ENCODE measurements at places on chromosomes 12 and 14. TPM values are rescaled to one million over a fixed set of nuclear protein-coding genes. Genes with fewer than 3 reads are reported as not detected.
A peak's percentile ranks its signal among the peaks of the same experiment; 100 is the strongest.

DNA sequence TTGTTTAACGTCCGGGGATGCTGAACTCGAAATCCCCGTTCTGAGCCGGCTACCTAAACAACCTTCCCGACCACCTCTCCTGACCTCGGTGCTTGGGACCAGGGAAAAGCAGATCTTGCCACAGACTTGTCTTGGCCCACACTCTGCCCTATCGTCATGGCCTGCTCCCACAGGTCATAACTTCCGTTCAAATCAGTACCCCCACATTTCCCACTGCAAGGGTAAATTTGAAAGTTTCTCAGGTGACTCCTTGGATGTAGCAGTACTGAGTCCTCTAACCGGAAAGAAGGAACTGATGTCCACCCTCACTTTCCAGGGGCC is 612 bp upstream of the RBM23 start:
- peak overlapping the region; percentile 98 for H3K4me3 ChIP-seq
- peaks cover 4% of the 10 kb centered on the region for H3K36me3 ChIP-seq
- H3K4me1 ChIP-seq = peaks cover 47% of the 10 kb centered on the region
- peak overlapping the region; percentile 100 for H3K27ac ChIP-seq
- DNase-seq = no peak
- H3K27me3 ChIP-seq = no peaks in the 10 kb centered on the region

DNA sequence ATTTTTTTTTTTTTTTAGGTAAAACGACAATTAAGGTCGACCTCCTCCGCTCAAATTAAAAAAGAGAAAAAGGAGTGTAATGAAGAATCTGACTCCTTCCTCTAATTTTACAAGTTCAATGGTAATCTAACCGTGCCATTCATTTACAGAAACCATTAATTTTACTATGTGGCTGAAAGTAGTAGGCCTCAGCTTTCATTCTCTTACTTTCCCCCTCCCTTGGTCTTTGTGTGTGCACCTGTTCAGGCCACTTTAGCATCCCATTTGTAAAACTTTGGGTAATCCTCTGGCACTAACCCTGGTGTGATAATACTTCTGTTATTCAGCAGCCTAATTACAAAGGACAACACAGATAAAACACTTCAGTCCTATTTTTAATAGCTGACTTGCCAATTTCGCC is 128.1 kb downstream of the ASCL1 start:
- no peaks in the 10 kb centered on the region for H3K4me1 ChIP-seq
- H3K36me3 ChIP-seq = no peaks in the 10 kb centered on the region
- no peaks in the 10 kb centered on the region for H3K27me3 ChIP-seq
- no peak overlapping the region for H3K27ac ChIP-seq
- no peak for DNase-seq

- no peaks in the 10 kb centered on the region for H3K27me3 ChIP-seq
- H3K4me3 ChIP-seq = no peak overlapping the region
- DNase-seq = no peak
Observed at GRCh38 chr12:52063082-52063924, 6.5 kb upstream of the ATG101 start.

DNA sequence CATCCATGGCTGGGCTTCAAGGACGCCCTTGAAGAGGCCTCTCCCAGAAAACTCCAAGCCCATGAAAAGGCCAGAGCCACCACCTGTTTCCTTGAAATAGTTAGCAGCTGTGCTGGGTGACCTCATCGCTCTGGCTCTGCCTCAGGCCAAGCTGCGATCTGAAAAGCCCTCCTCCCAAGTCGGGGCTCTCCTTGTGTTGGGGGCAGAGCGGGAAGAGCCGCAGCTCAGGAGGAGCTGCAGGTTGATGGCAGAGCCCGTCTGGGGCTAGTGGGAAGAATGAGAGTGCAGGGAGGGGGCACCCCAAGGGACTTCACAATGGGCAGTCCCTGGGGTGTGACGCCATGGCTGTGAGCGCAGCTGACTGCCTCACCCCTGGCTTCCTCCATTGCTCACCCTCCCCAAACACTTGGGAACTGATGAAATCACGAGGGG is 50.0 kb upstream of the STON2 start:
- peaks cover 9% of the 10 kb centered on the region for H3K27me3 ChIP-seq
- no peak overlapping the region for H3K4me3 ChIP-seq
- no peaks in the 10 kb centered on the region for H3K36me3 ChIP-seq

- DNase-seq = no peak
- no peaks in the 10 kb centered on the region for H3K4me1 ChIP-seq
- no peak overlapping the region for H3K27ac ChIP-seq
- H3K27me3 ChIP-seq = peaks cover 1% of the 10 kb centered on the region
Observed at GRCh38 chr14:81323093-81323492, 77.0 kb downstream of the STON2 start.

- DNase-seq = no peak
- no peak overlapping the region for H3K4me3 ChIP-seq
- no peaks in the 10 kb centered on the region for H3K27me3 ChIP-seq
- no peaks in the 10 kb centered on the region for H3K36me3 ChIP-seq
Observed at GRCh38 chr12:11746024-11746771, 96.7 kb downstream of the ETV6 start.

DNA sequence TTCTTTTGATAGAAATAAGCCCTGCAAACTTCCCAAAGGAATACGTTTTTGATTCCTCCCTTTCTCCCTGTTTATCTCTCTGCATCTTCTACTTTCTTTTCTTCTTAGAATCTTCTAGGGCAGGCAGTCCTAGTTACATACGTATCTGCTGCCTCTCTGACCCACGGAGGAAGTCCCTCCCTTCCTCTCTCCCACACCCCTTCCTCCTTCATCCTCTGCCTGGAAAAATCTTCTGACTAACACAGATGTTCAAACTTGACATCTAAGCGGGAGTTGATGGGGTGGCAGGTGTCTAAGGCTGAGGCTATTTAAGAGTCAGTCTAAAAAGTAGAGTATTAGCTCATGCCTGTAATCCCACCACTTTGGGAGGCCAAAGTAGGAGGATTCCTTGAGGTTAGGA is 88.6 kb downstream of the MAP1LC3B2 start:
- peaks cover 5% of the 10 kb centered on the region for H3K27me3 ChIP-seq
- DNase-seq = no peak
- H3K4me3 ChIP-seq = no peak overlapping the region
- peaks cover 12% of the 10 kb centered on the region for H3K36me3 ChIP-seq

LIN7A gene
- total RNA-seq = not detected

PHC1 gene
- total RNA-seq = 36.3 TPM

GRCh38 chr12:120539303-120539702 is 5.1 kb downstream of the RNF10 start:
- H3K4me1 ChIP-seq = peaks cover 49% of the 10 kb centered on the region
- no peaks in the 10 kb centered on the region for H3K36me3 ChIP-seq
- H3K4me3 ChIP-seq = peak overlapping the region; percentile 97
- DNase-seq = no peak
- H3K27me3 ChIP-seq = no peaks in the 10 kb centered on the region

DNA sequence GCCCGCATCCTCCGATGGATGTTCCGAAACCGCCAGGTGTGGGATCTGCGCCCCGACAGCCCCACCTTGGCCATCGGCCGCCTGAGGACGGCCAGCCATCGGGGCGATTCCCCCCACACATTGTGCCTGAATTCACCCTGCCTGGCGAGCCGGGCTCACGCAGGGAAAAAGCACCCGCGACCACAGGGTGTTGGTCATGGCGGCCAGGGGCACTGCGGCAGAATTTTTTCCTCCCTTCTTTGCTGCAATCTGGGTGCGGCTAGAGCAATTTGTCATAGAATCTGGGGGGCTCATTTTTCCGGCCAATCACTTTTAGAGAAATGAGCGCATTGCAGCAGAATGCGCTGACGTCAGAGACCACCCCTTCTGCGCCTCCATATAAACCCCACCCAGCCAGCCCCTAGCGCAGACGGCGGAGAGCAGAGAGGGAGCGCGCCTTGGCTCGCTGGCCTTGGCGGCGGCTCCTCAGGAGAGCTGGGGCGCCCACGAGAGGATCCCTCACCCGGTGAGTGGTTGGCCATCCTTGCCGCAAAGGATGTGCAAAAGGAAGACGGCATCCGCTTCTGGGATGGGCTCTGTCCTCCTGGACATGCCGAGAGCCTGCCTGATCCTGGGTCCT is at the start of gene MEG3:
MEG3 (plus strand) TSS at position 406 of the 619 bp plus-strand sequence.
- H3K27me3 ChIP-seq = peaks cover 53% of the 10 kb centered on the region
- no peaks in the 10 kb centered on the region for H3K36me3 ChIP-seq
- H3K4me3 ChIP-seq = peak within 1 kb of the TSS; percentile 58
- H3K4me1 ChIP-seq = peaks cover 17% of the 10 kb centered on the region
- DNase-seq = no peak

GRCh38 chr12:17640615-17641014 is 449.4 kb downstream of the RERGL start:
- no peak for DNase-seq
- no peaks in the 10 kb centered on the region for H3K36me3 ChIP-seq
- no peaks in the 10 kb centered on the region for H3K27me3 ChIP-seq
- peaks cover 4% of the 10 kb centered on the region for H3K4me1 ChIP-seq
- no peak overlapping the region for H3K4me3 ChIP-seq
- no peak overlapping the region for H3K27ac ChIP-seq

DNA sequence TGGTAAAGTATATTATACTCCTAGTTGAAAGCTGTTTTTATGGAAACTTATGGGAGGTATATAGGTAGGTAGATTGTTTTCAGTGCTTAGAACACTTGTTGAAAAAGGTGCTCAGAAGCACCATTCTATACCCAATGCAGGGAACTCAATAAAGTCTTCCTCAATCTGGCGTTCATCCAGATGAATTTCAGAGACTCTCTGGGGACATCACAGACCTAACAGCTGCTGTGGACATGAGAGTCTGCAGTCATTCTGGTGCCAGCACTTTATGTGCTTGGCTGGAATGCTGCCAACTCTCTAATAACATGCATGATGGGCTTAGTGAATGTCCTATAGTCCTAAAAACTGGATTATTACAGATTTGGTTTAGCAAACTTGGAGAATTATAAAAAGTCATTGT is 115.9 kb downstream of the NTN4 start:
- no peaks in the 10 kb centered on the region for H3K36me3 ChIP-seq
- DNase-seq = no peak
- H3K4me3 ChIP-seq = no peak overlapping the region
- no peak overlapping the region for H3K27ac ChIP-seq
- H3K27me3 ChIP-seq = peaks cover 4% of the 10 kb centered on the region
- H3K4me1 ChIP-seq = no peaks in the 10 kb centered on the region
